ENCODE measurements at places on chromosomes 12 and 14. TPM values are rescaled to one million over a fixed set of nuclear protein-coding genes. Genes with fewer than 3 reads are reported as not detected.

DNA sequence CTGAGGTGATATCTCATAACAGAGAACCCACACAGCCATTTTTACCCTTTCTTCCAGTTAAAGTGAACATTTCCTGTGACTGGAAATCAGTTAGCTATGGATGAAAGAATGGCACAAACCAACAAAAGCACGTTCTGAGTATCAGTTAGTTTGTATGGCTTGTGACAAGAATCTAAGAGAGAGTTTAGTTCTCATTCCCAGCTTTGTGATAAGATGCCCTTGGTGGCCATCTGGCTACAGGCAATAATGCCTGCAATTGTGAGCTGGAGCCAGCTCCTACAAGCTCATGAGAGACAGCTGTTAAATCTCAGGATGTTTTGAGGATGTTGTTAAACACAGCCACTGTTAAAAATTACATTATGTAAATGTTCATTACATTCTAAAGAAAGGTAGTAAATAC, 122.0 kb upstream of the FRMD6 start:
- H3K4me1 ChIP-seq = no peaks in the 10 kb centered on the region
- no peak overlapping the region for H3K4me3 ChIP-seq
- no peaks in the 10 kb centered on the region for H3K36me3 ChIP-seq
- no peak overlapping the region for H3K27ac ChIP-seq
- peaks cover 2% of the 10 kb centered on the region for H3K27me3 ChIP-seq
- no peak for DNase-seq

DNA sequence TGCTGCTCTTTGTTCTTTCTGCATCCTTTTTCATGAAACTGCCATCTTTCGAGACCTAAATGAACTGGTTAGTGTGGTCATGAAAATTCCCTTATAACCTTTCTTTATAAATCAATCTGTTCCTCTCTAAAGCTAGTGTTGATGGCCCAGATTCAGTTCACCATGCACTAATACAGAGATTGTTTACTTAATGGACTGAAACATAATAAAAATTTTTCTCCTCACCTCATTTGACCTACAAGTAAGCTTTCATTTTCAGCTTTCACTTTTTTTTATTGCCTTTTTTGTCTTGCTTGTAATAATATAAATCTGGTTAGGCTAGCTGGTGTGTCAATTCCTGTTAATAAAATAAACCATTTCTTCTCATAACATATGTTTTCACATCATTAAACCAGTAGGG, 183.8 kb downstream of the CCDC59 start:
- no peak for DNase-seq
- H3K4me1 ChIP-seq = no peaks in the 10 kb centered on the region
- no peak overlapping the region for H3K27ac ChIP-seq
- no peak overlapping the region for H3K4me3 ChIP-seq

DNA sequence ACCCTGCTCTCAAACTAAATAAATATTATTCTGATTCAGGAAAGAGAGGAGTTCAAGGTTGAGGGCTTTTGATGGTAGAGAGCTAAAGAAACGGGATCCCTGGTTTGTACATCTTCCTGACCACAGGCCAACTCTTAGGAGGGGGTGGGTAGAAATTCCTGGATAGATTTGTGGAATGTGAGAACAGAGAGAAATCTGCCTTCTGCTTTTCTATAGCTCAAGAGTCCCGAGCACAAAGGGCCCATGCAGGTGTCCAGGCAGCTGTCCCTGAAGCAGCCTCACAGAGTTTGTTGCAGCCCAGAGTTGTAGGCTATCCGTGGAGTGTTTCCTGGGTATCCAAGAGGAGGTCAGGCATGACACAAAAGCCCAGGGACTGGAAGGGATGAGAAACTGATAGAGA, 198.6 kb downstream of the BCAT1 start:
- no peaks in the 10 kb centered on the region for H3K36me3 ChIP-seq
- H3K4me3 ChIP-seq = no peak overlapping the region
- H3K27me3 ChIP-seq = no peaks in the 10 kb centered on the region
- no peak for DNase-seq

RPGRIP1 gene
- 0.39 TPM for total RNA-seq

C1RL gene
- 139 TPM for total RNA-seq

SEC23A gene
- 172 TPM for total RNA-seq

DNA sequence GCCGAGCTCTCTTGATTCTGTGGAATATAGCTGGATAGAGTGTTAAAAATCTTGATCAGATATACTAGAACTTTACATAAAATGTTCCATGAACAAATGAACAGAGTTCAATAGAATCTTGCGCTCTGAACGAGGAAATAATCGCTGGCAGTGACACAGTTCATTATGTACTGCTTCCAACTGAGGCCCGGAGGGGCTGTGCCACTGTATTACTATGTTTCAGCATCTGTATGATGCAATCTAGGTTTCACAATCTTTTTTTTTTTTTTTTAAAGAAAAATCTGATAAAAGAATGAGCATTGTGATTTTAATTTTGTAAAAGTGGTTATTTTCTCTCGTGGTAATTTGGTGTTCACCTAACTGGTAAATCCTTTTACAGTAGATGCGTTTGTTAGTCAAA, 77.2 kb downstream of the FERMT2 start:
- H3K27me3 ChIP-seq = no peaks in the 10 kb centered on the region
- DNase-seq = no peak
- H3K4me1 ChIP-seq = no peaks in the 10 kb centered on the region
- no peak overlapping the region for H3K27ac ChIP-seq
- H3K4me3 ChIP-seq = no peak overlapping the region
- peaks cover 17% of the 10 kb centered on the region for H3K36me3 ChIP-seq
